ENCODE measurements at places on chromosomes 3 and 15. TPM values are rescaled to one million over a fixed set of nuclear protein-coding genes. Genes with fewer than 3 reads are reported as not detected.

- DNase-seq: no peak
Measured at GRCh38 chr15:49619226-49619625, 1.4 kb downstream of the FAM227B start.

- no peak for DNase-seq
Measured at GRCh38 chr3:12973827-12974226, 99.4 kb downstream of the IQSEC1 start.

DNA sequence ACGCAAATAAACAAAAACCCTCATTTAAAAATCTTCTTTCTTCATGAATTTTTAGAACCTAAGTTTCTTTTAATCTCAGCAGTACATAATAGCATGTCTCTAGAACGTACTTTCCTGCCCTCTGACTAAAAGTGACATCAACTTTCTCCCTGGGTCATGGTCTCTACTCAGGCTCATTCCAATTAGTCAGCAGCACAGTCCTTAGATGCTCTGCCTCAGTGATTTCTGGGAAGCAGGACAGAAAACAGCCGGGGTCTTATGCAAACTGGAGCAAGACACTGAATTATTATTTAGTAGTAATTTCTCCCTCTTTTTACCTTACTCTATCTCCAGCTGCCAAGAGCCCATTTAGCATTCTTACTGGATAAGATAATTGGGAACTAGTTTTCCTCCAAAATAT is 365.2 kb downstream of the TUSC7 start:
- DNase-seq: no peak

DNA sequence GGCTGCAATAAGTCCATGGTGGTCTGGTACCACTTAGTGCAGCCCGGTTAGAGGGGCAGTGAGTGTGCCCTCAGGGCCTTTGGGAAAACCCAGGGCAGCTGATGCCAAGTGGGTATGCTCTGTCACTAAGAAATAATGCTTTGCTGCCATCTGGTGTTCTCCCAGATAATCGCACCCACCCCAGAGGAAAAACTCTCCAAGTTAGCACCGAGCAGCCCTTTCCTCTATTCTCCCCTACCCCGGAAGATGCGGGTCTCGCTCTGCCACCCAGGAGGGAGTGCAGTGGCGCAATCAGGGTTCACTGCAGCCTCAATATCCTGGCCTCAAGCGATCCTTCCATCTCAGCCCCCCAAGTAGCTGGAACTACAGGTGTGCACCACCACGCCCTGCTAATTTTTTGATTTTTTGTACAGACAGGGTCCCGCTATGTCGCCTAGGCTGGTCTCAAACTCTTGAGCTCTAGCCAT is 21.3 kb upstream of the DAPK2 start:
- DNase-seq: peak; percentile 48

DNA sequence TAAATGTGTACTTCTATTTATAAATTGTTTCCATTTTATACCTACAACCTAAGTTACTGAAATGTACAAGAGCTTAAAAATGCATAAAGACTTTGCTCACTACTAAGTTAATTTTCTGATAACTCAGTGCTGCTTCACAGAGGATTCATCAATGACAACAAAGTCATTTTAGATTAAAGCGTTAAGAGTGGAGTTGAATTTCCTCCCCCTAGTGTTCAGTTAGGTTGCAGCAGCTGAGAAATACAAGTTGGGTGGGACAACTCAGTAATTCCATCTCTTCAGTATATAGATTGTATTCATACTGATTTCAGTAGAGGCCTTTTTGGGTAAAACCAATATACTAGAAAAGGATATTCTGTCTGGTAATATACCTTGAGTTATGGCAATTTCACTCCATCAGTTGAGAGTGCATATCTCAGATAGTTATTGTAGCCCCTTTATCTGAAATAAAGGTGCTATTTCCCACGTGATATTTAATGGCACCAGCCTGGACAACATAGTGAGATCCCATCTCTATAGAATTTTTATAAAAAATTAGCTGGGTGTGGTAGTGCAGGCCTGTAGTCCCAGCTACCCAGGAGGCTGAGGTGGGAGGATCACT is 6.9 kb upstream of the RPL35A start:
- DNase-seq: no peak

GRCh38 chr15:41285285-41285684 is 47.1 kb downstream of the OIP5 start:
- no peak for DNase-seq

GRCh38 chr3:69092030-69092516 is 7.3 kb downstream of the ARL6IP5 start:
- no peak for DNase-seq

Gene ISLR2
- 4.2 TPM for polyA plus RNA-seq

Gene GCHFR
- 4.7 TPM for polyA plus RNA-seq

Gene BOC
- polyA plus RNA-seq: 55.3 TPM

Measured in hindlimb muscle (tissue), 1 donor.